Brain (organoid and tissue), 16 donors: ENCODE measurements at places on chromosomes 3 and 15. TPM values are rescaled to one million over a fixed set of nuclear protein-coding genes. Genes with fewer than 3 reads are reported as not detected.

GRCh38 chr3:94241986-94242385 is 179.1 kb downstream of the NSUN3 start:
- no peak for DNase-seq

GRCh38 chr3:166060789-166061479 is 223.7 kb upstream of the BCHE start:
- DNase-seq, result no peak

GRCh38 chr3:155554777-155555451 is 190.0 kb downstream of the PLCH1 start:
- no peak for DNase-seq

DNA sequence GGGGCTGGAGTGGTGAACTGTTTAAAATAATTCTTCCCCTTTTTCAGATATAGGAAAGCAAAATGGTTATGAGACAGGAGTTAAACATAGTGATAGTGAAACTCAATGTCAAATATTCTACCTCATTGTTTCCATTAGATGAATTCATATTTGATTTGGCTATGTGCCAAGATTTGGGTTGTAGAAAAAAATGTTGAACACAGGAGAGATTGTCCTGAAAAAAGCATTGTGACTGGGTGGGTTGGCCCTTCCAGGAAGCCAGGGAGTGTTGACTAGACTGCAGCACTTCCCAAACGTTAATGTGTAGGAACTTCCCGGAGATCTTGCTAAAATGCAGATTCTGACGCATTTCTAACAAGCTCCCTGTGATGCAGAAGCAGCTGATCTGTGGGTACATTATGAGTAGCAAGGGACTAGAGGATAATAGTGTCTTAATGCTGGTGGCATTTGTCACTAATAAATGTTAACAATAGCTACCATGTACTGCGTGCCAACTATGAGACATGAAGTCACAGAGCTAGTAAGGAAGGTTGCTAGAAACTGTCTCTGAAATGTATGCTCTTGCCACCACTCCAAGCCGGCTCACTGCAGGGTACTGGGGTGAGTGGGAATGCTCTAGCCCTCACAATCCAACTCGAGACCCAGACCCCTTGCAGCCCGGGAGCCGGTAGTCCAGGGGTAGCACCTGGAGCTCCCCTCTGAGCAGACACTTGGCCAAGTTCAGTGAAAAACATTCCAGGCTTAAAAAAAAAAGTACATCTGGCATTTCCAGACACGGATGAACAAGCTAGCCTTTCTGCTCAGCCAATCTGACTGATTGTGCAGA is 120.6 kb downstream of the CD47 start:
- DNase-seq, result no peak

- DNase-seq, result no peak
Measured at GRCh38 chr3:73258057-73258456, 196.6 kb downstream of the EBLN2 start.

DNA sequence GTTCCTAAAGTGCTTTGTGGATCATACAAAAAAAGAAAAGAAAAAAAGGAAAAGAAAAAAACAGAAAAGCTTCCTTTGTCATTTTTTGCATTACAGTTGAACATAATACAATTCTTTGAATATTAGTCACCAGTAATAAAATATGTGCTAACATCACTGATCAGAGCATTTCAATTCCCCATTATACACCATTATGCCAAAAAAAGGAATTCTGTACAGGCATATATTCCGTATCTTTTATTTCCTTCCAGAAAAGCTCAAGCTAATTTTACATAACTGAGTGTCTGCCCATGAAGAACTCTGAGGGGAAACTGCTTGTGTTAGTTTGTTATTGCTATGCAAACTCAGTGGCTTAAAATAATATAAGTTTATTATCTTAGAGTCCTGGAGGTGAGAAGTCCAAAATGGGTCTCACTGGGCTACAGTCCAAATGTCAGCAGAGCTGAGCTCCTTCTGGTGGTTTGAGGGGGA is 377.9 kb downstream of the GAP43 start:
- DNase-seq, result no peak

The TMOD2 gene
- polyA plus RNA-seq, result 14.9 TPM
